ENCODE measurements at places on chromosomes 11 and 22. TPM values are rescaled to one million over a fixed set of nuclear protein-coding genes. Genes with fewer than 3 reads are reported as not detected.

The PNPLA5 gene
- 0.18 TPM for total RNA-seq

The KRTAP5-10 gene
- not detected for total RNA-seq

The MICAL3 gene
- total RNA-seq: 17.6 TPM

The C11orf52 gene
- 0.28 TPM for total RNA-seq

The DEPDC7 gene
- 9.7 TPM for total RNA-seq

The MS4A2 gene
- total RNA-seq: not detected

The TCN2 gene
- total RNA-seq: 1.3 TPM

The FAM181B gene
- not detected for total RNA-seq

The BDNF gene
- 174 TPM for total RNA-seq

The PHOX2A gene
- total RNA-seq: not detected

The APOL3 gene
- total RNA-seq: 1.7 TPM

The CRYBB1 gene
- total RNA-seq: not detected

The MUC5AC gene
- total RNA-seq: not detected

The RAD9A gene
- 2.0 TPM for total RNA-seq

The PDGFB gene
- not detected for total RNA-seq

The NXPE4 gene
- total RNA-seq: not detected

The ANO5 gene
- total RNA-seq: not detected

The BIK gene
- 0.18 TPM for total RNA-seq

The ANGPTL5 gene
- total RNA-seq: not detected

The IGSF22 gene
- not detected for total RNA-seq

The HBG1 gene
- total RNA-seq: not detected

The ANKK1 gene
- not detected for total RNA-seq

The C11orf87 gene
- total RNA-seq: under 0.01 TPM

The ST3GAL4 gene
- 12.5 TPM for total RNA-seq

The EIF3F gene
- total RNA-seq: 308 TPM

The ZP1 gene
- total RNA-seq: 0.28 TPM

The SLC16A8 gene
- total RNA-seq: not detected

The WBP2NL gene
- total RNA-seq: not detected

The MCAM gene
- total RNA-seq: 131 TPM

The CCND1 gene
- total RNA-seq: 748 TPM

The CABP4 gene
- total RNA-seq: not detected

The ANO3 gene
- under 0.01 TPM for total RNA-seq

The E2F8 gene
- total RNA-seq: 1.1 TPM

The DRD4 gene
- not detected for total RNA-seq

The CCDC81 gene
- 5.6 TPM for total RNA-seq

The NFAM1 gene
- not detected for total RNA-seq

The TRMT112 gene
- 206 TPM for total RNA-seq

The OR5J2 gene
- not detected for total RNA-seq

The MAJIN gene
- total RNA-seq: not detected

The RAC2 gene
- 10.0 TPM for total RNA-seq

The PARVG gene
- not detected for total RNA-seq

The CRYBB2 gene
- total RNA-seq: not detected

The DEUP1 gene
- total RNA-seq: not detected

The MOGAT2 gene
- not detected for total RNA-seq

The OR4A15 gene
- total RNA-seq: not detected

The HPX gene
- 0.36 TPM for total RNA-seq

Measured in IMR-90 (cell line).